ENCODE measurements at places on chromosomes 5 and 9.

DNA sequence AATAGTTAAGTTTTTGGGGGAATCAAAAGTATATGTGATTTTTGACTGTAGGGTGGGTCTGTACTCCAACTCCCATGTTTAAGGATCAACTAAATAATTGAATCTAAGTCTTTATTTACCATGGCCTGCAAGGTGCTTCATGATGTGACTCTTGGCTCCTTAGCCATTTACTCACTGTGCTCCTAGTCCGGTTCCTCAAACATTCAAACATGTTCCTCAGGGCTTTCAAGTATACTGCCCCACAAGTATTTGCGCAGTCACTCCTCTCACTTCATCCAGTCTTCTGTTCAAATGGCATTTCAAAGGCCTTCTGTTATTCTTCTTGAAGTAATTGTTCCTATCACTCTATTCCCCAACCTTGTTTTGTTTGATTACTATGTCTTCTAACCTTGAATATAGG, 16.4 kb downstream of the SMC2 start:
- no peak for DNase-seq

- DNase-seq, result no peak
Measured at GRCh38 chr9:4238522-4238921, 61.3 kb downstream of the GLIS3 start.

DNA sequence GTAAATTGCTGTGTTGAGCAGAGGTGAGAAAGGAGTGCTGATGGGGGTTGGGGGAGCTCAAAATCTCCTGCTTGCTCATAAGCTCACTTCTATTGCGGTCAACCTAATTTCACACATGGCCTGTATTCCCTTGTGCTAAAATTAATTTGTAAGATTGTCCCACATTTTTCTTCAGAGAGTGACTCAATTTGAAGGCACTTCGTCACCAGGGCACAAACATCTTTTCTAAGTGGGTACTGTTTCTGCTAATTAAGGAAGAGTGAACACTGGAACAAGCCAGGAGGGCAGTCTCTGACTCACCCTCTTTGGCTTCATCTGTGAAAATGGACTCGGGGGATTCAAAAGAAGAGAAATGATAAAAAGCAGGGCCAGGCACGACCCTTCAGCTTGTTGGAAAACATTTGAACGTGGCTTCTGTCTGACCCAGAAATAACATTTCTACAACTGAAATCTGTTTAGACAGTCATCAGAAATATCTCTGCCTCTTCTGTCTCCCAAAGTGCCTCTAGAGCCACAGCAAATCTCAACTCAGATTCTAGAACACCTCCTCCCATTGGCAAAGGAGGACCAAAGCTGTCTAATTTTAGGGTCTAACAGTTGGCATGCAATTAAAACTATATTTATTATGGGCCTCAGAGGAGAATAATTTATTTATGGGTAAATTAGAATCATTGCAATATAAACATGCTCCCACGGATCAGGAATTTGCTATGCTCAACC, 49.8 kb downstream of the FEM1C start:
- DNase-seq, result no peak

DNA sequence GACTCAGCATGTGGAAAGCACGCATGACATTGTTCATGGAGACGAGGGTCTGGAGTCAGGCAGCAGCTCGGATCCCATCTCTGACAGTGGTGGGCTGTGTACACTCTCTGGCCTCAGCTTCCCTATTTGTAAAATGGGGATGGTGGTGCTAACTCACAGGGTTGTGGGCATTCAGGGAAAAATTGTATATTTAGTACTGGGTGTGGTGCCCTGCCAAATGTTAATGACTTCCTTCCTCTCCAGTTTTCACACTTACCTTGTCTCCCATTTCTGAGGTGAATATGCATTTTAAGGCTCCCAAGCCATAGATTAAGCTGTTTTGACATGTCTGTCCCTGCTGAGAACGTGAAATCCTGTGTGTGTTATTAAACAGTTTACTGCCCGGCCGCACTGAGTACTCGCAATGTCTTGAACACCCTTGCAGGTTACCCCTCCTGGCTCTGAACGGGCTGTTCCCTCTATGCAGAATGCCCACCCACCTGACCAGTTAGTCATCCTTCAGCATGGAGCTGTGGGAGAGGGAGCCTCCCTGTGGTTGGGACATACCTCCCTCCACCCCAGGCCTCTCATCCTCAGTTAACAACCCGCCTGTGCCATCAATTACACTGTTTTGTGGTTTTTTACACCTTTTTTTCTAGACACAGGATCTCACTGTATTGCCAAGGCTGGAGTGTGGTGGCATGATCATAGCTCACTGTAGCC, 25.8 kb downstream of the TJP2 start:
- no peak for DNase-seq

- no peak for DNase-seq
Measured at GRCh38 chr5:173733831-173734501, 117.5 kb upstream of the BOD1 start.

- no peak for DNase-seq
Measured at GRCh38 chr5:52497133-52497693, 290.5 kb upstream of the ITGA1 start.

- DNase-seq, result no peak
Measured at GRCh38 chr9:69198521-69199220, 24.6 kb downstream of the TJP2 start.

- DNase-seq, result no peak
Measured at GRCh38 chr9:5796298-5796697, 36.6 kb downstream of the ERMP1 start.

- DNase-seq, result no peak
Measured at GRCh38 chr9:129998491-129999140, 44.4 kb downstream of the FNBP1 start.

DNA sequence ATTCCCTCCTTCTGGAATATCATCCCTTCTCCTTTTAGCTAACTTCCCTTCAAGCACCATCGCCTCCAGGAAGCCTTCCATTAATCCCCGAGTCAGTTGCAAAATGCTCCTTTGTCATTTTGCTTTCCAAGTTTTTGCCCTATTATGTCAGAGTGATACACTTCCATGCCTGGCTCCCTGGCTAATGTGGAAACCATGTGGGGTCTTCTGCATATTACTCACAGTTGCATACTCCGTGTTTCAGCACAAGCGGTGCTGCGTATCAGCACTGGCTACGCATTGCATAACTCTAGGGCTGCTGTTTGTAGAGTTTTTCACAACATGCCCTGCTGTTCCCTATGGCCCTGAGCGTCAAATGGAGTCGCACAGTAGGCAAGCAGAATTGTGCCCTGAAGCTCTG, 1.9 kb downstream of the TEX53 start:
- no peak for DNase-seq

All from activated effector memory CD4-positive, alpha-beta T cell treated with Interleukin-2 at 50 U/mL for 16 hours (primary cell).